NCI-H2107 (cell line): ENCODE measurements at places on chromosomes 7 and 10.

GRCh38 chr7:22858274-22858639 lies 35.6 kb upstream of the TOMM7 start:
- no peak for DNase-seq

DNA sequence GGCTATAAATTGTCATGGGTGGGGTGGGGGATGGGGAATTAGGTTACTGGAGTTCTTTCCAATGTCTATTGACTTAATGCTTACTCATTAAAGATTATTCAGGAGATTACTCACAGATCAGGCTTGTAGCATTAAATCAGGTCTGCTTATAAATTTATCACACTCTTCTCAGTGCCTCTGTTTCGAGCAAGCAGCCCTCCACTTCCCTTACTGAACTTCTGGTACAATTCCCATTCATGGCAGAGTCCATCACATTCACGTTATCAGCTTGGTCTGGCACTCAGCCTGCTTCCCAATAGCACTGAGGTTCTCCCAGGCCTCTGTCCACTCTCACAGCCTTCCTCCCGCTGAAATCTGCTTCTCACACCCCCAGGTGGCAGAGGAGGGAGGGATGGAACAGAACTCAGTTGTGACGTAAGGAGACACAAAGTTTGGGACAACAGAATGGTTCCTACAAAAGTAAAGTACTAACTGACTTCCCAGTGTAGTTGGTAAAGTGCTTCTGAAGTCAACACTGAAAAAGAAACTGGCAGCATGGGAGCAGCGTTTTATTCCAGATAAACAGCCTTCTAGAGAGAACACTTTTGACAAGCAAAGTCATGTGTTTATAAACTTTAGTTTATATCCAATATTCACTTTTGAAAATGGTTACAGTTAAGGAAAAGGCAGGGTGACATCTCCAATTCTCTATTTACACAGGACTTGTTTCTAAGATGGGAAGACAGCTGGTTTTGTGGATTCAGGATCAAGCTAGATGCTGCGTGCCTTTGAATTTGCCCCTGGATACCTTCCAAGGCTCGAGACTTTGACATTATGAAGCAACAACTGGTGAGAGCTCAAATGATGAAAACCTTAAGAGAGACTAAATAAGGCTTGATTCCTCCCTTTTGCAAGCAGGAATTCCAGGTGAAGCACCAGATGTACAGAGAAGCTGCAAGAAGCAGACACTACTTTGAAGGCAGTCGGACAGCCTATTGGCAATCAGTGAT lies 81.4 kb downstream of the ATXN7L1 start:
- no peak for DNase-seq

DNA sequence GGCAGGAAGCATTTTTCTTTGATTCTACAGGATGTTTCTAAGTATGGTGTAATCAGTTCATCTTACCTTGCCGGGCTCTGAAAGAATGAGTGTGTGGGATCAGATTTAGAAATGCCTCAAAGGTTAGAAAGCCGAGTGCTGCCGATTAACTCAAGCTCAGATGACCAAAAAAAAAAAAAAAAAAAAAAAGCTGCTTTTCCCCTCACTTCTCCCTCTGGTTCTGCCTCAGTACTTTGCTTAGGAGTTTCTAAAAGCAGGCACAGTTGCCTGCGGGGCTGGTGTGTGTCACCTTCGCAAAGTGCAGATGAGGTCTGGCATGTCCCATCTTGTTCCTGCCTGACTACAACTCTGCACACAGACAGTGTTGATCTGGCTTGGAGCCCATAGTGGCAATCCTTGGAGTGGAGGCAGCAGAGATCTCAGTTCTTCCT lies 47.0 kb downstream of the KIAA1217 start:
- no peak for DNase-seq

DNA sequence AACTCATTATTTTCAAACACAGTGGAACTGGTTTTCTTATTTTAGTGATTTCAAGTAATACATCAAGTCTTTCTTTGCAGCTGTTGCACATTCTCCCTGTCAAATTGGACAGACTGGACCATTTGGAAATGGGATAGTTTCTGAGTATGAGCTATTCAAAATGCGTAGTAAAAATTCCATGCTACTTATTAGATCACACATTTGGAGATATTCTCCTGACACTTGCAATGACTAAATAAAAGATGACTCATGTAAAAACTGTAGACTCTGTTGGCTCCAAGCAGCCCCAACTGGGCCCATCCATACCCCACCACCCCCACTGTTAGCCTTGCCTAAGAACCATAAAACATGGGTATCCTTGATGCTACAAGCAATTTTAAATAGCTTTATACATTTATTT lies 25.9 kb upstream of the BICC1 start:
- no peak for DNase-seq

DNA sequence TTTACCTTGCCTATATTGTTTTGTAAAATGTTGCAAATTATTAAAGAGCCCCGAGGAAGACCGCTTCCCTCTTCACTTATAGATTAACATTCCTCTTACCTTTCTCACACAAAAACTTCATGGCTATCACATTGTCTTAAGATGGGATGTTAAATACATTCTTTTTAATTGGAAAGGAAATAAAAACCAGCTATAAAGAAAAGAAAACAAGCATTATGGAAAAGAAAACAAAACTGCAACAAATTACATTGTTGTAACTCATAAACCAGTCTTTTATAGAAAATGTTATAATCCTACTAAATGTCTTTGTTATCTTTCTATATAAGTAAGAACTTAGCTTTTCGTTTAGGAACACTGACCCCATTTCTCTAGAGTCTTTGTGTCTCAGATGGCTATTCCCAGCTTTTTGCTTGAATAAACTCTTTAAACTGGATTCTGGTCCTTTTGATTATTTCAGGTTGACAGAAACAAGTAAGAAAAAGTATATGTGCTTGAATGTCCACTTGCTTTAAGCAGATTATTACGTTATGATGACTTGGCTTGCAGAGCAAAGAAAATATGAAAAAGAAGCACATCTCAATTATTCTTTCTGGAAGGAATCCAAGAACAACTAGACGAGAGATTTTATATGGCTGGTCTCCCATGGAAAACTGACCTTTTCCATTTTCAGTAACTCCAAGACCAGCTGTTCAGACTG lies 128.2 kb downstream of the AKR1D1 start:
- DNase-seq: no peak

- no peak for DNase-seq
These were observed 2.0 kb downstream of the AGAP3 start for GRCh38 chr7:151088019-151088855.

DNA sequence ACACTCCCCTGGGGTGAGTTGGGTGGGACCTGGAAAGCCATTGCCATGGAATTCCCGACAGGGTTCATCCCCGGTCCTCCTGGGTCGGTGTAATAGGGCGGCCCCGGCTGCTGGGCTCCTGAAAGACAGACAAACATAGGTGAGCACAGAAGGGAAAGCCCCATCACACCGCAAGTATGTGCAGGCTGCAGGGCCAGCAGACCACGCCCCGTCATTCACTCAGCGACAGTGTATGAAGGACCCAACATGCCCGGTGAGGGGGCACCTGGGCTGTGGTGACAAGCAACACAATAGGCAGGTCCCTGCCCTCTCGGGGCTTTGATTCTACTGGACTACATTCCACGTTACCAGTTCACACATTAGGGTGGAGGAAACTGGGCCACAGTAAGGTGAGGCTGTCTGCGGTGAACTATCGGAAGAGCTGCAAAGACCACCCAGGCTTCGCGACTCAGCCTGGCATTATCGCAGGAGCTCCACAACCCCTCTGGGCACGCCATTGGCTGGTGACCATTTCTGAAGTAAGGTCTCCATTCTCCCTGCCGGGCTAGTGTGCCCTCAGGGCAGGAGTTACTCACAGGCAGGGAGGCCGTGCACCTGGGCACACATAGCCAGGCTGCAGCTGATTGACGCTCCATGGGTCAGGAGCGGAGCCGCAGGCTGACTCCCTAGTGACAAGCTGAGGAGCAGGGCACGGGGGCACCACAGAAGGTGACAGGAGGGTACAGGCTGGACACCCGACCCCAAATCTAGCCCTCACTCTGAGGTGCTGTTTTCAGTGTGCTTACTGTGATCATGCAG lies 99.2 kb downstream of the VOPP1 start:
- DNase-seq: no peak

GRCh38 chr7:43244232-43244631 lies 131.8 kb downstream of the HECW1 start:
- no peak for DNase-seq

DNA sequence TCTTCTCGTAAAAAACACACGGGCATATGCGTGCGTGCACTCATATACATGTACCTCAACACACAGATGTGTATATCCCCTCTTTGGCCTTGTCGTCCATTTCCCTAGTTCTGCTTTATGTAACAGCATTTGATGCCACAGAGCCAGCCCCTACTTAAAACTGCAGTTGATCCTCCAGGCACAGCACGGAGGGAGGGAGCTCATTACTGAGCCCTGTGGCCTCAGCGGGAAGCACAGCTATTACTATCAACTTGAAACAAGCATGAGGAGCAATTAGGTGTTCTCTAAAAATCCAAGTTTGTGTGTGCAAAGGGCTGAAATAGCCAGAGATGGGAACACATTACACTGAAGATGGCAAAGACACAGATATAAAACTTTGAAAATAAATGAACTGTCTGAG lies 580.9 kb downstream of the GLRX3 start:
- DNase-seq: no peak

DNA sequence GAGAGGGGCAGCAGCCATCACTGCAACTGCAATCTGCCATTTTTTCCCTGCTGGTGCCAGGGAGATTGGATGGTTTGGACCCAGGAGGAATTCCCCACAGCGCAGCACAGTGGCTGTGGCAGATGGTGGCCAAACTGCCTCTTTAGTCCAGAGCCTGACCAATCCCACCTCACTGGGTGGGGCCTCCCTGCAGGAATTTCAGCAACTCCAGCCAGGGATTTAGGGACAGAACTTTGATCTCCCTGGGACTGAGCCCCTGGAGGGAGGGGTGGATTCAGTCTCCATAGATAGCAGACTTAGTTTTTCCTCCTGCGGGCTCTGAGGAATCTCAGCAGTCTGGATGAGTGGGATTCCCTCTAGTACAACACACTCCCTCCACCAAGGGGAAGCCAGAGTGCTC lies 179.7 kb upstream of the WDR11 start:
- no peak for DNase-seq

DNA sequence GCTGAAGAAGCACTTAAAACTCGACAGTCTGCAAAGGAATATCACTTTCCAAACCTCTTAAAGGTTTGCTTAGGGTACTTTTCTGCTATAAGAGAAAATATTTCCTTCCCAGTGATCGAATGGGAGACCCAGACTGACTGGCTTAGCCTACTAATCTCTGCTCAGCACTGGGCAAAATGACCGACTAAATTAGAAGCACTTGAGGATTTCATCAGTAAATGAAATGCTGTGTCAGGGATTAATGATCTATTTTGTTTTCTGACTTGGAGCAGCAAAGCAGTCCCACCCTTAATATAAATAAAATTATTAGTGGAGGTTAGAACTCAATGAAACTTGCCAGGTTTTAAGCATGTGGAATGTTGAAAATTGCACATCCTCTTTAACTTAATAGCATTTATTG lies 411.6 kb downstream of the NEBL start:
- no peak for DNase-seq

DNA sequence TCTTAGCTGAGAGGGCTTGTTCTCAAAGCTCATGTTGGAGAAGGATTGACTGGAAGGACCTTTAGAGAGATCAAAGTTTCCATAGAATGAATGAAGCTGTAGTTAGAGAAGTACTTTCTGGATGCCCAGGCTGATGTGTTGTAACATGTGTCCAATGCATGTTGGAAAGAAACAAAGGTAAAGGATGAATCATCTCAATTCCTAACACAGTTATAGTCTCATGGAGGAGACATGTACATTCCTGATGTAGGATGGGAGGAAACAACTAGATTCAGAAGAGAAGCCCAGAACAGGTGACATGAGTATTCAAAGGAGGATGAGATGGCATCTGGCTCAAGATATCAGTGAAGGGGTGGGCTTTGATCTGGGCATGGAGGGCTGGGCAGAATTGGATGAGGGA lies 152.7 kb downstream of the SH2D4B start:
- no peak for DNase-seq

GRCh38 chr10:78170026-78170475 lies 136.4 kb downstream of the RPS24 start:
- DNase-seq: no peak

DNA sequence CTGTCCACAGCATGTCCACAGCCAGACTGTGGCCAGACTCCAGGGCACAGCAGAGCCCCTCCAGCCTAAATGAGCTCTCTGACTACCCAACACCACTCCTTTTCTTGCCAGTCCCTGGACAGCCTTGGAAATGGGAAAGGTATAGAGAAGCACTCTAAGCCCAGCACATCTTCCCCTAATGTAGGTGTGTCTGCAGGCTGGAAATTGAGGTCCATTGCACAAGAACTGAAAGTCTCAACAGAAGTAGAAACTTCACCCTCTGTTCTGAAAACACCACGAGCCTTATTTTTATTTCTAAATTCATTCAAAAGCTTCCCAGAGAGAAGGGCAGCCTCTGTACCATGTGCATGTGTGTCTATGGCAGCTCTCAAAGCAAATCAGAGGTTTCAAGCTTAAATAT lies 3.7 kb upstream of the KCNMA1 start:
- no peak for DNase-seq

DNA sequence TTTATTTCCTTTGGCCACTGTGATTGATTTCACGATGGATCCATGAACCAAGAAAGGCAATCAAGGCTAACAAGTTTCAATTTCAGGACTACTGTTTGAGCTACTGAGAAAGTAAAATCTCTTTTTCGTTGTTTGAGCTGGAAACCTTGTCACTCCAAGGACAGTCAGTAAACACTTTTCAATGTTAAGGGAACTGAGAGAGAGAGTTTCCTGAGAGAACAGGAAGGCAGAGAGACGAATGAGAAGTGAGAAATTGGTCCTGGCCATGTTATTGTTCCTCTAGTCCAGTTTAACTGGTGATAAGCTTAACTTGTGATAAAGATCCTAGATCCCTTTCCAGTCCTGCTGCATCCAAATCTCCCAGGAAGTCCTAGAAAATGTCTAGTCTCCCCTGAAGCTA lies 909 bp upstream of the AKR1D1 start:
- no peak for DNase-seq

GRCh38 chr10:33559105-33559504 lies 224.6 kb upstream of the NRP1 start:
- DNase-seq: no peak

DNA sequence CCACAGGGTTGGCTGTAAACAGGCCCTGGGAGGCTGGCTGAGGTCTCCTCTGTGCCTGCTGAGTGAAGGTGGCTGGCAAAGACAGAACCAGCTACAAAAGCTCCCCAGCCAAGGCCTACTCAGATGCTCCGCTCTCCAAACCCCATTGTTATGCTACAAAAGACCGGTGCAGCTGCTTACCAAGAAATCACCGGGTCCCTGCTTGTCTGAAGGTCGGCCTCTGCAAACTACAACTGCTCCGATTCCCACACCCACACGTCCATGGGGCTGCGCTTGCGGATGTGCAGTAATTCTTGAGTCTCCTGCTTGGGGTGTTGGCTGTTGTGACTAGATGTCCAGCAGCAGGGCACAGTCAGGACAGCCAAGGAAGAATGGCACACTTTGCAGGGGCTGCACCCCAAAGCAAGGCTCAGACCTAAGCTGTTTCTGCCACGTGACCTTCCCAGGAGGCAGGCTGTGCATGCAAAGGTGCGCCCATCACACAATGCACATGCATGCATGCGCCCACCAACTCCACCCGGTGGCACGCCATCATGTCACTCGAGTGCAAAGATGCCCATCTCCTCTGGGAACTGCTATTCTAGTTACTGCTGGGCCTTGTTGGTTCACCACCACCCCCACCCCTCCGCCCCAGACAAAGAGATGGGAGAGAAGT lies 97.8 kb downstream of the OAT start:
- no peak for DNase-seq

GRCh38 chr7:158805414-158805813 lies 23.9 kb downstream of the ESYT2 start:
- no peak for DNase-seq

GRCh38 chr7:74289659-74290552 lies 699 bp downstream of the CLIP2 start:
- DNase-seq: no peak

- DNase-seq: no peak
These were observed 77.8 kb upstream of the PTN start for GRCh38 chr7:137421366-137421765.
